Suprapubic skin (tissue), 4 donors: ENCODE measurements at places on chromosomes 6 and 20. TPM values are rescaled to one million over a fixed set of nuclear protein-coding genes. Genes with fewer than 3 reads are reported as not detected.

- no peak for DNase-seq
These were observed 1374.4 kb upstream of the GJE1 start for GRCh38 chr6:140758169-140758877.

- DNase-seq = no peak
These were observed 22.4 kb downstream of the DLL1 start for GRCh38 chr6:170268216-170269129.

DNA sequence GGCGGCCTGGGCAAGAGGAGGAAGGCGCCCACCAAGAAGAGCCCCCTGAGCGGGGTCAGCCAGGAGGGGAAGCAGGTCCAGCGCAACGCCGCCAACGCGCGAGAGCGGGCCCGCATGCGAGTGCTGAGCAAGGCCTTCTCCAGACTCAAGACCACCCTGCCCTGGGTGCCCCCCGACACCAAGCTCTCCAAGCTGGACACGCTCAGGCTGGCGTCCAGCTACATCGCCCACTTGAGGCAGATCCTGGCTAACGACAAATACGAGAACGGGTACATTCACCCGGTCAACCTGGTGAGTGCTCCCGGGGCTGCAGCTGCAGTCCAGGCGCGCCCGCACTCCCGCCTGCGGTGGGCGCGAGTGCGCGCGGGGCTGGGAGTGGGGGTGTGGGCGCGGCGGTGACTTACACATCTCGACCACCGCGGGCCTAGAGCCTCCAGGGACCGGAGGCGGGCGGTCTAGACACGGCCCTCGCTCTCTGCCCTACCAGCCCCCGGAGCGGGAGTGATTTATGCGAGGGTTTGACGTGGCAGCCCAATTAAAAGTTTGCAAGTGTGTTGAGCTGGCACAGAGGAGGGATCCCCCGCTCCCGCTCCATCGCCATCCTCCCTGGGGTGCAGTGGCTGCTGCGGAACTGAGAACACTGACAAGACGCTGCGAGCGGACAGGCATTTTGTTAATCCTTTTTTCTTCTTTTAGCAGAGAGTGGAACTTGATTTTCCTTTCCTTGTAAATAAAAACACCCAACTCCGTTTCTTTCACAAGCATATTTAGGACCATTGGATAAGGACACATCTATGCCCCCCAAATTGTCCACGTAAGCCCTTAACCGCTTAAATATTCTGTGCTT, 867 bp downstream of the TCF21 start:
- DNase-seq = no peak

LCA5 gene
- total RNA-seq = 0.95 TPM
